ENCODE measurements at places on chromosomes 2 and 18.

GRCh38 chr18:12750076-12750714 lies 47.4 kb downstream of the PSMG2 start:
- H3K4me1 ChIP-seq, result peaks cover 11% of the 10 kb centered on the region
- peak; percentile 10 for DNase-seq
- H3K27ac ChIP-seq, result no peak overlapping the region
- H3K4me3 ChIP-seq, result no peak overlapping the region
- H3K36me3 ChIP-seq, result no peaks in the 10 kb centered on the region
- H3K27me3 ChIP-seq, result no peaks in the 10 kb centered on the region

DNA sequence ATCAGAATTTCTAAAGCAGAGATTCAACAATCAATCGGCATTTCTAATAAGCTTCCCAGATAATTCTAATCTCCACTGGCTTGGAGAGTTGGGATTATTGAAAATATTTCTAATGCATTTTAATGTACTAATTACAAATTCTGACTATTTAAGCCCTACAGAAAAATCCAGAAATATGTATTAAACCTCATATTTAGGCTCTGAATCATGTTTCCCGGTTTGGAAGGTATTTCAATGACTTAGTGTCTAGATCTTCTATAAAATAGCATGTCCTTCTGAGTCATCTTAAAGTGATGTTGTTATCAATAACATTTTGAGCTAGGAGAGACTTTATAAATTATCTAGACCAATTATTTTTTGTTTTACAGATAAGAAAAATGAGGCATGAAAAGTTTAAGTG lies 258.8 kb upstream of the NRXN1 start:
- no peak overlapping the region for H3K27ac ChIP-seq
- no peaks in the 10 kb centered on the region for H3K27me3 ChIP-seq
- no peak overlapping the region for H3K4me3 ChIP-seq
- no peaks in the 10 kb centered on the region for H3K36me3 ChIP-seq

GRCh38 chr2:235601960-235602704 lies 108.3 kb downstream of the AGAP1 start:
- H3K4me1 ChIP-seq, result no peaks in the 10 kb centered on the region
- no peak overlapping the region for H3K4me3 ChIP-seq
- H3K36me3 ChIP-seq, result no peaks in the 10 kb centered on the region

DNA sequence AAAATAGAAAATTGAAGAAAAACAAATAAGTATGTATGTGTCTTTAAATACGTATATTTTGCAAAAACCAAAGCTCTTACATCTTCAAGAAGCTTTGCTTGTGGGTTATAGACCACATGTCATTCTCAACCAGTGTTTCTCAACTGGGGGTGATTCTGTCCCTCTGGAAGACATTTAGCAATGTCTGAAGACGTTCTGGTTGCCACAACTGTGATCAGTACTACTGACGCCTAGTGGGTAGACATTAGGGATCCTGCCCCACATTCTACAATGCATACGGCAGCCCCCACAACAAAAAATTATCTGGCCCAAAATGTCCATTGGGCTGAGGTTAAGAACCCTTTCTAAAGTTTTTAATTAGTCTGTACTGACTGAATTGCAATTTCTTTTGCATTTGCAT lies 48.4 kb downstream of the UNC50 start:
- no peak for DNase-seq
- peaks cover 83% of the 10 kb centered on the region for H3K4me1 ChIP-seq
- no peaks in the 10 kb centered on the region for H3K27me3 ChIP-seq
- peaks cover 22% of the 10 kb centered on the region for H3K36me3 ChIP-seq

DNA sequence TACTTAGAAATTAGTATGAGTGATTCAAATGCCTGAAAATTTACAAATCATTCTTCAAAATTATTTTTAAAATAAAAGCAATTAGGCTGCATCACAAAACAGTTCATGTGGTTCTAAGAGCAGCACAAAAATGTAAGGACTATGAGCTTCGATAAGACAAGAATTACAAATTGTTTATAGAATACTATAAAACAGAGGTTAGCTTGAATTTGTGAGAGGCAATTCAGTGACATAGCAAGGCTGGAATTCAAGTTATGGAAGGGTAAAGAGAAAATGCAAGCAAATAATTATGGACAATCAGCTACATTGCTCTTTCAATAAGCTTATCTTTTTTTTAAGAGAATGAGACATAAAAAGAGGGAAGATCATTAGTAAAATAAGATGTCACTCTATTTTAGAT lies 7.1 kb upstream of the XIRP2 start:
- DNase-seq, result no peak
- no peak overlapping the region for H3K27ac ChIP-seq
- no peaks in the 10 kb centered on the region for H3K27me3 ChIP-seq
- H3K4me1 ChIP-seq, result no peaks in the 10 kb centered on the region

GRCh38 chr2:160380611-160381010 lies 113.0 kb downstream of the RBMS1 start:
- H3K27me3 ChIP-seq, result no peaks in the 10 kb centered on the region
- no peak overlapping the region for H3K4me3 ChIP-seq
- H3K36me3 ChIP-seq, result peaks cover 6% of the 10 kb centered on the region
- peaks cover 44% of the 10 kb centered on the region for H3K4me1 ChIP-seq
- no peak overlapping the region for H3K27ac ChIP-seq

DNA sequence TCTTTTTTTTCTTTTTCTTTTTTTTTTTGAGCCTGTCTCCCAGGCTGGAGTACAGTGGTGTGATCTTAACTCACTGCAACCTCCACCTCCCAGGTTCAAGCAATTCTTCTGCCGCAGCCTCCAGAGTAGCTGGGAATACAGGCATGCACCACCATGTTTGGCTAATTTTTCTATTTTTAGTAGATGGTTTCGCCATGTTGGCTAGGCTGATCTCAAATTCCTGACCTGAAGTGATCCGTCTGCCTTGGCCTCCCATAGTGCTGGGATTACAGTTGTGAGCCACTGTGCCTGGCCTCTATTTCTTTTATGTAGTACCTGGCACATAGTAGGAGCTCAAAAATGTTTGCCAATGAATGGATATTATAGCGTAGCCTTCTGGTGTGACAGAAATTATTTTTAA lies 6.8 kb upstream of the CFLAR start:
- no peak overlapping the region for H3K27ac ChIP-seq
- H3K4me1 ChIP-seq, result peaks cover 7% of the 10 kb centered on the region
- H3K27me3 ChIP-seq, result no peaks in the 10 kb centered on the region
- no peak for DNase-seq

DNA sequence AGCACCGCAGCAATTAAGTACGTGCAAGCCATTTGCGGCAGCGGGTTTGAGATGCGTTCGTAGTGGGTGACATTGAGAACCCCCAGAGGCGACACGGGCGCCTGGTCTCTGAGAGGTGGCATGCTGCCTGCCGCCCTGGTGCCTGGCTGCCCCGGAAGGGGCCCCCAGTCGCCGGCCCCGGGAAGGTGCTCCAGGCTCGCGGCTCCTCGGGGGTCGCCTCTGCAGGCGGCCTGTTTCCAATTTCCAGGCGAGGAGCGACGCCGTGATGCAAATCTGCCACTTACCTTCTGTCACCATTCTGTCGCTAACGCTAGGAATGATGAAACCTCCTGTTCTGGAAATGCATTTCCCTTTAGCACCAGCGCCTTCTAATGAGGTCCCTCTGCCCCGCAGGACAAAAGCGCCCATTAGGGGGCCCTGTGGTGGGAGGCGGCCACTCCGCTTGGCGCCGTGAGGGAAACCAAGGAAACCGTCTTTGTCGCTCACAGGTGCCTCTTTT lies 13.0 kb downstream of the KIF5C start:
- H3K4me1 ChIP-seq, result peaks cover 10% of the 10 kb centered on the region
- no peak overlapping the region for H3K27ac ChIP-seq
- no peaks in the 10 kb centered on the region for H3K36me3 ChIP-seq
- no peak for DNase-seq

DNA sequence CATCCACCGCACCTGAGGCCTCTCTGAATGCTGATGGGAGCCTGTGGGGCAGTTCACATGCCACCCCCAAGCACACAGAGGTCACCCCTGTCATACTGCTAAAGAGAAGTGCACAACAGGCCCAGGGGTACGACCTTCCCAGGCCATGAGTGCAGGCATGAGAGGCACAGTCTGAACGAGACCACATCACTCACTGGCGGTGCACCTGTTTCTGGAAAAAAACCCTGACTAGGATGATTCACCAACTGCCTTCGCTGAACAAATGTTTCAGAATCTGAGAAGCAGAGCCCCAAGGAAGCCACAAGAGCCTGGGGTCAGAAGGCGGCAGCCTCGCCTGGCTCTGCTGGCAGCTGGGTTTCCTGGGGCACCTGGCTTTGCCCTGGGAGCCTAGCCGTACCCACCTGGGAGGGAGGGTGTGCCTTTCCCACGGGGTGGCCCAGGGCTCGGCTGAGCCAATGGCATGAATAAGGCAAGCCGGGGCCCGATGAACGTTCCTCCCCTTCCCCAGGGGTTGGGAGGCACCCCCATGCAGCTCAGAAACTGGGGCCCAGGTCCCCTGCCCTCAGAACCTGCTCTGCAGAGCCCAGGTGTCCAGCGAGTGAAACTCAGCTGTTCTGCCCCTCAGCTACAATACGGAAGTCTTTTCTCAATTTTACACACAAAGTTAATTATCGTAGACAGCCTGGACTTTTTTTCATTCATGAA lies 73.8 kb downstream of the HDAC4 start:
- DNase-seq, result peak; percentile 71
- peaks cover 80% of the 10 kb centered on the region for H3K4me1 ChIP-seq
- H3K27me3 ChIP-seq, result no peaks in the 10 kb centered on the region
- no peaks in the 10 kb centered on the region for H3K36me3 ChIP-seq
- peak overlapping the region; percentile 78 for H3K27ac ChIP-seq

DNA sequence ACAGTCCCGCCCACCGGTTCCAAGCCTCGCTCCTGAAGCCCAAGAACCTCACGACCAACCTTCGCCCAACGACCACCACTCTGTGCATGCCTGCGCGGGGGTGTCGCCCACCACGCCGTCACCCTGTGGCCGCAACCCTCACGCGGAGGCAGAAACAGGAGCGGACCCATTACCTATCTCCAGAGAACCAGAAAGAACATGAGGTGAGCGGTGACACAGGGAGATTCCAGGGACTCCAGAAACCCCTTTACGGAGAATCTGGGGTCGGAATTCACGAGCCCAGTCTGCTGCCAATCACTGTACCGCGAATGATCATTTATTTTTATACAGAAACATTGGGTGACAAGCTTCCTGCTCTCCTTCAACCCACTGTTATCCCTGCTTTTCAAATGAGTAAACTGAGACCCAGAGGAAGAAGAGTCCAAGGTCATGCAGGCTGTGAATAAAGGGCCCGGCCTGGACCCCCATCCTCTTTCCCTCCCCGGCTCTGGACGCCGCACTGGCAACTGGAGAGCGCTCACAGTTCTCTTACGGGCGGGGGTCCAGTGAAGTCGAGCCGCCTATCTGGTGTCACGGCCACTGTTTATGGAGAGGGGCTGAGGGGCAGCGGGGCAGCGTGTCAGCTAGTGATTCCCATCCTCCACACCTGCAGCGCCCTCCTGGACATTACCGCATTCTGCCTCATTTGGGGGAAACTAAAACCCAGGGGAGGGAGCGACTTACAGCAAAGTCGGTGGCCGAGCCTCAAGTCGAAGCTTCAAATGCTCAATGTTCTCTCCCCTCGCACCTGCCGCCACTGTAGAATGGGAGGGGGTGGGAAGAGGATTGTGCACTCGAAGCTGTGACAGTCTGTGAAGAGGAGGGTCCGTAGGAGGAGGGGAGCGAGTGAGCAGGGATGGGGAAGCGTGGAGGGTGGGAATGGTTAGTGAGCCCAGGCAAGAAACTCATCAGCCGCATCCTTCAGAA lies 723 bp upstream of the SLC30A3 start:
- H3K4me1 ChIP-seq, result peaks cover 42% of the 10 kb centered on the region
- H3K27me3 ChIP-seq, result peaks cover 21% of the 10 kb centered on the region
- no peak overlapping the region for H3K27ac ChIP-seq
- H3K36me3 ChIP-seq, result no peaks in the 10 kb centered on the region
- peak overlapping the region; percentile 86 for H3K4me3 ChIP-seq
- DNase-seq, result no peak

- no peak for DNase-seq
- H3K4me1 ChIP-seq, result no peaks in the 10 kb centered on the region
- H3K27ac ChIP-seq, result no peak overlapping the region
Observed at GRCh38 chr2:10599921-10600320, 89.9 kb downstream of the NOL10 start.

All from T-cell (primary cell).